Panc1 (cell line): ENCODE measurements at places on chromosomes 6 and 20. TPM values are rescaled to one million over a fixed set of nuclear protein-coding genes. Genes with fewer than 3 reads are reported as not detected.

GRCh38 chr6:119040229-119040628, 38.2 kb downstream of the FAM184A start:
- DNase-seq, result no peak

- no peak for DNase-seq
These were observed 233.6 kb upstream of the BMP2 start for GRCh38 chr20:6533761-6534479.

GRCh38 chr6:11734861-11735613, 43.6 kb downstream of the ADTRP start:
- DNase-seq, result no peak

DNA sequence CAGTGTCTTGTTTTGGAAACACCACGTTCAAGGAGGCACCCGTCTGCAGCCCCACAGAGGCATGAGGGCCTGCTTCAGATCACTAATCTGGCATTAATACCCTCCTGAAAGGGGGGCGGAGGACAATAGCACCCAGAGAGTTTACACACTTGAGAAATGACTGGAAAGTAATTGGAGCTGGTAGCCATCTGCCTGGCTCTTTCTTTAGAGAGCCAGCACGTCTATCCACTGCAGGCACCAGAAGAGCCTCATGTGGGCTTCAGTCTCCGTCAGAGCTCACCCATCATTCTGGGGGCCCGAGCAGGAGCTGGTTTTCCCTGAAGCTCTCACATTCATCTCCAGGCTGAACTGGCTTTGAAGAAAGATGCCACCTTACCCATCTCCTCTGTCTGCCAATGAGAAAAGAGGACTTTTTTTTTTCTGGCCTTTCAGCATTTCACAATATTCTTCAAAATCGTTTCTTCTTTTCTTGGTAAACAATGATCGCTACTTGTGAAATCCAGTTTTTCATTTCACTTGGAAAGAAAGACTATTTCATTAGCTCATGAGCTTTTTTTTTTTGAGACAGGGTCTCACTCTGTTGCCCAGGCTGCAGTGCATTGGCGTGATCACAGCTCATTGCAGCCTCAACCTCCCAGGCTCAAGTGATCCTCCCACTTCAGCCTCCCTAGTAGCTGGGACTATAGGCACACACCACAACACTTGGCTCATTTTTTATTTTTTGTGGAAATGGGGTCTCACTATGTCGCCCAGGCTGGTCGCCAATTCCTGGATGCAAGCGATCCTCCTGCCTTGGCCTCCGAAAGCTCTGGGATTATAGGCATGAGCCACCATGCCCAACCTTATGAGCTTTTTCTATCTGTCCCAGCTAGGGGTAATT, 124.7 kb upstream of the ZNF217 start:
- no peak for DNase-seq

- DNase-seq, result no peak
These were observed 36.9 kb upstream of the FRMD1 start for GRCh38 chr6:168115748-168116437.

GRCh38 chr6:139334806-139335446, 39.5 kb downstream of the CITED2 start:
- DNase-seq, result no peak

The RAET1G gene
- 1.2 TPM for total RNA-seq

The PLEKHG1 gene
- total RNA-seq, result 4.0 TPM

The CUL7 gene
- total RNA-seq, result 32.1 TPM
